ENCODE measurements at places on chromosomes 2 and 18. TPM values are rescaled to one million over a fixed set of nuclear protein-coding genes. Genes with fewer than 3 reads are reported as not detected.
A peak's percentile ranks its signal among the peaks of the same experiment; 100 is the strongest.

CD8A gene
- 1.5 TPM for total RNA-seq

PTPRN gene
- total RNA-seq, result 1.4 TPM

TWIST2 gene
- total RNA-seq, result 8.9 TPM

ASAP2 gene
- 21.1 TPM for total RNA-seq

DNA sequence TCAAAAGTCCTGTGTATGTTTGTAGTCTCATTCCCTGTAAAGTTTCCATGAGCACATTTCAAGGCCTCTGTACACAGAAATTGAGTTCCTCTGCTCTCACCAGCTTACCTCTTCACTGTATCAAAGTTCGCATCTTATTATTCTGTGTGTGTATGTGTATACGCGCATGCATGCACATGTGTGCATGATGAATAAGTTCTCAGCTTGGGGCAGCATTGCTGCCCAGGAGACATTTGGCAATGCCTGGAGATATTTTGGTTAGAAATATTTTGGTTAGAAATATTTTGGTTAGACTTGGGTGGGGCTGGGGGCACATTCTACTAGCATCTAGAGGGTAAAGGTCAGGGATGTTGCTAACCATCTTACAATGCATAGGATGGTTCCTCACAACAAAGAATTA, 23.4 kb downstream of the TCF7L1 start:
- H3K27ac ChIP-seq, result no peak overlapping the region
- peaks cover 20% of the 10 kb centered on the region for H3K4me1 ChIP-seq
- no peaks in the 10 kb centered on the region for H3K36me3 ChIP-seq
- H3K27me3 ChIP-seq, result no peaks in the 10 kb centered on the region
- no peak overlapping the region for H3K4me3 ChIP-seq

GRCh38 chr18:63686871-63687270, 15.9 kb upstream of the SERPINB11 start:
- no peaks in the 10 kb centered on the region for H3K4me1 ChIP-seq
- no peaks in the 10 kb centered on the region for H3K27me3 ChIP-seq
- H3K36me3 ChIP-seq, result no peaks in the 10 kb centered on the region
- no peak overlapping the region for H3K4me3 ChIP-seq
- H3K27ac ChIP-seq, result no peak overlapping the region

GRCh38 chr18:49137093-49137492, 186.3 kb upstream of the SMAD7 start:
- H3K36me3 ChIP-seq, result no peaks in the 10 kb centered on the region
- no peaks in the 10 kb centered on the region for H3K27me3 ChIP-seq

DNA sequence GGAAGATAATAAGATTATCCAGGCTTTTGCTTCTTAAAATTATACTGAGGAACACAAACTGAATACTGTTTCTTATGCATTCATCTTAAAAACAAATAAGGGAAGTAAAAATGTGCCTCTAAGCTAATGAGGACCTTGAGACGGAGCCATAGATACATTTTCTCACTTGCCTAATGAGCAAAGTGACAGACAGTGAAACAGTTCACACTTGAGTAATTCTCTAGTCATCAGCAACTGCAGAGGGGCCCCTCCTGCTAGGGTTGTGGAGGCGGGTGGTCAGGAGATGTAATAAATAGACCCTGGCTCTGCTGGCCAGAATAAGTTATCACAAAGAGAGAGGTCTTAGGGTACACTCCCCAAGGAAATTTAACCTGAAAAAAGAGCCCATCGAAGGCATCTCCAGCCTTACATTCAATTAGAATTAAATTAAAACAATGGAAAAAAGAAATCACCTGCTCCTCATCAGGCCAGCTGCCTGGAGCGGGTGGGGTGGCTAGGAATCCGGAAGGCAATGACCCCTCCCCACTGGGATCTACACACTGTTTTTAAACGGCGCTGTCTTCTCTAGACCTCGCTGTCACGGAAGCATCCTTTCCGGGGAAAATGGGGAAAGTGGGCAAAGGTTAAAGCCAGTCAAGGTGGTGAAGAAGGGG, 32.6 kb upstream of the INSIG2 start:
- peak overlapping the region; percentile 54 for H3K27ac ChIP-seq
- H3K4me3 ChIP-seq, result no peak overlapping the region
- no peak for DNase-seq
- no peaks in the 10 kb centered on the region for H3K27me3 ChIP-seq

DNA sequence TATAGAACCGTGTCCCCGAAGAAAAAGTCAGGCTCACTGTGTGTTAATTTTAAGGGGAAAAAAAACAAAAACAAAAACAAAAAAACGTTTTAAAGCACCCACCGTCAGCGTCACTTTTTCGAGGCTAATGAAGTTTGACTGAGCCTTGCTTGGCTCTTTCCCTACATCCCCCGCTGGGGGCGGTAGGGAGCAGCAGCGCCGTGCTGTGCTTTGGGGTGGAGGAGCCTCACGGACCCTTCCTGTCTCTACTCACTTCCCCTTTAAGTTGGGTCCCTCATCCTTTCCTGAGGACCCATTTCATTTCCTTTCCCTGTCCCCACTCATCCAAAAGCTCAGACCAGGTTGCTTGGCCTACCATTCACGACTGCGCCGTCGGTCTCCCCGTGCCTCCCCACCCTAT, 82.8 kb upstream of the RPL31 start:
- no peaks in the 10 kb centered on the region for H3K36me3 ChIP-seq
- no peak overlapping the region for H3K4me3 ChIP-seq
- H3K4me1 ChIP-seq, result peaks cover 3% of the 10 kb centered on the region
- DNase-seq, result no peak
- no peak overlapping the region for H3K27ac ChIP-seq

DNA sequence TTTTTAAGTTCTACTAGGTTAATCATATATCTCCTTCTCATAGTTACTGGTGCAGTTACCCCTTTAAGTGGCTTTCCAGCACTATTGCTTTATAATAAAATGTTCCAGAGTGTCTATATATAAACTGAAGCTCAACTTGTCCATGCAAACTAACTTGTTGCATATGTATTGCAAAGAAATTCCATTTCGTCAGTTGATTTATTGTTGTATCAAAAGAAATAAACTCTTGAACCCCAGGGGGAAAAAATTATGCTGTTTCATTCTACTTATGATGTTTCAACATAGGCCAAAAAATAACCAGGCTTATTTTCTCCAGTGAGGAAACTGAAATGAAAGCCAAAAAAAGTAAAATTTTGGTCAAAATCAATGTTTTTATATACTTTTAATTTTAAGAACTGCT, 491.9 kb downstream of the NR4A2 start:
- DNase-seq, result no peak
- H3K36me3 ChIP-seq, result no peaks in the 10 kb centered on the region
- no peak overlapping the region for H3K27ac ChIP-seq
- H3K4me3 ChIP-seq, result no peak overlapping the region
- no peaks in the 10 kb centered on the region for H3K4me1 ChIP-seq

- H3K36me3 ChIP-seq, result no peaks in the 10 kb centered on the region
- H3K27ac ChIP-seq, result no peak overlapping the region
- H3K4me1 ChIP-seq, result no peaks in the 10 kb centered on the region
- no peak for DNase-seq
- H3K4me3 ChIP-seq, result no peak overlapping the region
Observed at GRCh38 chr2:220000080-220000479, 372.6 kb downstream of the SLC4A3 start.

DNA sequence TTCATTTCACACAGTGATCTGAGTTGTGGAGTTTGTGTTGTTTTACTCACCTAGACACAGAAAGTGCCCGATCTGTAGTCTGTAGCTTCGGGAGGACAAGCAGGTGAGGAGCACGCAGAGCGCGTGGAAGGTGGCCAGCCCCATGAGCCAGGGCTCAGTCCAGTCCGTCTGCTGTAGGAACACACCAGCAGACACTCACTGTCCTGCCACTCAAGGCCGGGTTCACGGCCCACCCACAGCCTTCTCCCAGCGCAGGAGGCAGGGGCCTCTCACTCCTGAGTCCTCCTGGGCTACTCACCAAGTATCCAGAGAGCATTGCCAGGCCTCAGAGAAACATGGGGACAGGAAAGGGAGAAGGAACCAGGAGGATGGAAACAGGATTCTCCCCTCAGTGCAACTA, 1.7 kb downstream of the TMEM18 start:
- no peak for DNase-seq
- no peak overlapping the region for H3K27ac ChIP-seq
- no peaks in the 10 kb centered on the region for H3K4me1 ChIP-seq
- H3K27me3 ChIP-seq, result no peaks in the 10 kb centered on the region
- H3K36me3 ChIP-seq, result peaks cover 32% of the 10 kb centered on the region

GRCh38 chr2:204897561-204897960, 352.3 kb downstream of the PARD3B start:
- H3K4me3 ChIP-seq, result no peak overlapping the region
- no peaks in the 10 kb centered on the region for H3K4me1 ChIP-seq
- DNase-seq, result no peak
- no peaks in the 10 kb centered on the region for H3K27me3 ChIP-seq

- no peaks in the 10 kb centered on the region for H3K36me3 ChIP-seq
- no peak overlapping the region for H3K27ac ChIP-seq
- no peaks in the 10 kb centered on the region for H3K27me3 ChIP-seq
- no peak overlapping the region for H3K4me3 ChIP-seq
- H3K4me1 ChIP-seq, result no peaks in the 10 kb centered on the region
Observed at GRCh38 chr18:210733-211132, 52.4 kb downstream of the USP14 start.

GRCh38 chr2:37527361-37527760, 144.1 kb downstream of the CDC42EP3 start:
- peaks cover 17% of the 10 kb centered on the region for H3K4me1 ChIP-seq
- H3K36me3 ChIP-seq, result no peaks in the 10 kb centered on the region
- H3K4me3 ChIP-seq, result no peak overlapping the region
- H3K27me3 ChIP-seq, result no peaks in the 10 kb centered on the region

GRCh38 chr2:37549598-37549997, 121.8 kb downstream of the CDC42EP3 start:
- no peaks in the 10 kb centered on the region for H3K4me1 ChIP-seq
- no peak overlapping the region for H3K27ac ChIP-seq
- no peaks in the 10 kb centered on the region for H3K36me3 ChIP-seq
- no peak for DNase-seq

DNA sequence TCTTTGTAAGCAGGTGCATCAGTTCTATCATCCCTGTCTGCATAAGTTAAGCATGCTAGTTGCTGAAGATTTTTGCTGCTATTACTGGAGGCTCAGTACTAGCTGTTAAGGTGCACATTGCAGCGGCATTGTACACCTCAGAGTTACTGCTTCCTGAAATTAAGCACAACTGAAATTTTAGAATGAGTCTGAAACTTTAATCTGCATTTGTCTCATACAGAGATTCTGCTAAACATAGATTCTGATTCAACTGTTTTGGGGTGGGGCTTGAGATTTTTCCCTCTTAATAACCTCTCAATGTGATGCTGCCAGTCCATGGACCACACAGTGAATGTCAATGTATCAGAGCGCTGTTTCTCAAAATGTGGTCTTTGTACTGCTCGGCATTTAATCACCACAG, 585.7 kb upstream of the GCFC2 start:
- no peaks in the 10 kb centered on the region for H3K36me3 ChIP-seq
- no peaks in the 10 kb centered on the region for H3K27me3 ChIP-seq
- no peaks in the 10 kb centered on the region for H3K4me1 ChIP-seq
